CD14-positive monocyte (primary cell): ENCODE measurements at places on chromosomes 2 and 18. TPM values are rescaled to one million over a fixed set of nuclear protein-coding genes. Genes with fewer than 3 reads are reported as not detected.

GRCh38 chr2:177243073-177243472 lies 21.5 kb downstream of the NFE2L2 start:
- no peak overlapping the region for H3K4me3 ChIP-seq
- peaks cover 73% of the 10 kb centered on the region for H3K4me1 ChIP-seq
- H3K27ac ChIP-seq = peak overlapping the region; percentile 83
- DNase-seq = no peak
- no peaks in the 10 kb centered on the region for H3K36me3 ChIP-seq

The DSC3 gene
- polyA plus RNA-seq = not detected

The DES gene
- polyA plus RNA-seq = 2.4 TPM

The TRIM43 gene
- polyA plus RNA-seq = not detected in 2 replicates

DNA sequence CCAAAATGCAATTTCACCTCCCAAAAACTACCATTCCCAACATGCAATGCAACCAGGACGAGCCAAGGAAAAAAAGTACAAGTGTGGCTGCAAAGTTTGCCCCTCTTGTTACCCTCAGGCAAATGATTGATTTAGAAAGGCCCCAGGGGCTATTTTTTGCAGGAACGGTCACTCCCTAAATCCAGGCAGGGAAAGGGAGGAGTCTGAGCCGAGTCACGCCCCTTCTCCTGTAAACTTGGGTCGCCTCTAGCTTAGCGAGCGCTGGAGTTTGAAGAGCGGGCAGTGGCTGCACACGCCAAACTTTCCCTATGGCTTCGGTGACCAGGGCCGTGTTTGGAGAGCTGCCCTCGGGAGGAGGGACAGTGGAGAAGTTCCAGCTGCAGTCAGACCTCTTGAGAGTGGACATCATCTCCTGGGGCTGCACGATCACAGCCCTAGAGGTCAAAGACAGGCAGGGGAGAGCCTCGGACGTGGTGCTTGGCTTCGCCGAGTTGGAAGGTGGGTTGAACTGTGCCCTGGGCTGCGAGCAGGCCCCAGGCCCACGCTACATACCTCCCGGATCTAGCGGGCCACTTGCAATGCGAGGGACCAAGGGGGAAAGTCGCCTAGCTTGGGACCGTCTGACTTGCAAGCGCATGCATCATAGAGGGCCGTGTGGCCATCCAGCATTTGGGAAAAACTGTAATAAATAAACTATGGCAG lies at the start of gene GALM:
TSS of gene GALM (plus strand) at position 261 of the 702 bp plus-strand sequence. CDS start at position 309, 48 bp downstream.
- peak within 1 kb of the TSS; percentile 42 for H3K27ac ChIP-seq
- no peaks in the 10 kb centered on the region for H3K36me3 ChIP-seq
- H3K27me3 ChIP-seq = no peaks in the 10 kb centered on the region
- peaks cover 42% of the 10 kb centered on the region for H3K4me1 ChIP-seq
- H3K4me3 ChIP-seq = peak within 1 kb of the TSS; percentile 95
- peak; percentile 13 for DNase-seq

The SLC11A1 gene
- 2,018 and 2,019 TPM in 2 replicates for polyA plus RNA-seq

The MC5R gene
- polyA plus RNA-seq = 0.13 TPM

DNA sequence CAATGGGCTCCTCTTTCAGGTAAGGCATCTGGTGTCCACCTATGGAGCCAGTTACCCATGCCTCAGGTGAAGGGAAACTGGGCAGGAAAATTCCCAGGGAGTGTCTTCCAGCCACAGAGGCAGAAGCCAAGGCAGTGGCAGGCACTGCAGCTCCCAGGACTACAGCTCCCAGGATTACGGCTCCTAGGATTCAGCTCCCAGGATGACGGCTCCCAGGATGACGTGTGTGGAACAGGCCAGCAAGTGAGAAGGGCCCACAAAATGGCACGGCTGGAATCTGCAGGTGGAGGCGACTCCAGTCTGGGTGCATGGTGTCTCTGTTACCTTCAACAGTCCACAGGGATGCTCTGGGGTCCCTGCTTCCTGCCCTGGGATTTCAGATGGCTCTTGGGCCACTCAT lies 92.1 kb downstream of the PTGR3 start:
- no peak for DNase-seq
- no peaks in the 10 kb centered on the region for H3K27me3 ChIP-seq
- H3K27ac ChIP-seq = no peak overlapping the region

- DNase-seq = peak; percentile 70
- no peaks in the 10 kb centered on the region for H3K27me3 ChIP-seq
- H3K36me3 ChIP-seq = no peaks in the 10 kb centered on the region
- peaks cover 34% of the 10 kb centered on the region for H3K4me1 ChIP-seq
These were observed 140.7 kb downstream of the RNF144A start for GRCh38 chr2:7057865-7058400.

The SIX3 gene
- polyA plus RNA-seq = not detected

- no peaks in the 10 kb centered on the region for H3K27me3 ChIP-seq
- no peak overlapping the region for H3K4me3 ChIP-seq
These were observed 58.7 kb downstream of the AFTPH start for GRCh38 chr2:64582774-64583340.

GRCh38 chr2:163247847-163248220 lies 409.3 kb upstream of the KCNH7 start:
- H3K36me3 ChIP-seq = no peaks in the 10 kb centered on the region
- no peak for DNase-seq
- no peaks in the 10 kb centered on the region for H3K27me3 ChIP-seq
- H3K27ac ChIP-seq = no peak overlapping the region
- no peak overlapping the region for H3K4me3 ChIP-seq

The LYPD1 gene
- not detected in 2 replicates for polyA plus RNA-seq

- no peak overlapping the region for H3K27ac ChIP-seq
- H3K4me1 ChIP-seq = no peaks in the 10 kb centered on the region
- H3K36me3 ChIP-seq = no peaks in the 10 kb centered on the region
- no peaks in the 10 kb centered on the region for H3K27me3 ChIP-seq
These were observed 71.5 kb upstream of the TTC39C start for GRCh38 chr18:23943104-23943503.

The CYP27A1 gene
- 151 and 167 TPM in 2 replicates for polyA plus RNA-seq

GRCh38 chr2:224033601-224034000 lies 5.5 kb downstream of the SERPINE2 start:
- H3K4me1 ChIP-seq = peaks cover 7% of the 10 kb centered on the region
- no peak for DNase-seq
- H3K27ac ChIP-seq = no peak overlapping the region
- H3K27me3 ChIP-seq = peaks cover 21% of the 10 kb centered on the region

The ATP6V1C2 gene
- 0.03 TPM in 1 of 2 replicates, not detected in the other for polyA plus RNA-seq

DNA sequence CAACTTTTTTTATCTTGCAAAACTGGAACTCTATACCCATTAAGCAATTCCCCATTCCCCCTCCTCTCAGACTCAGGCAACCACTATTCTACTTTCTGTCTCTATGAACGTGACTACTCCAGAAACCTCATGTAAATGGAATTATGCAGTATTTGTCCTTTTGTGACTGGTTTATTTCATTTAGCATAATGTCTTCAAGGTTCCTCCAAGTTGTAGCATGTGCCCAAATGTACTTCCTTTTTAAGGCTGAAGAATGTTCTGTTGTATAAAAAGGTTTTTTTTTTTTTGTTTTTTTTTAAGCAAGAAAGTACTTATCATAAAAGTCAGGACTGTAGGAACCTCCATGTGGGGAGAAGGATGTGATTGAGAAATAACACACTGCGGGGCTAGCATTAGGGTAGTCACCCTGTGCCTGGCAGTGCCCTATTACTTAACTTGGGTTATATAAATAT lies 262.9 kb upstream of the FBXO11 start:
- H3K4me1 ChIP-seq = peaks cover 74% of the 10 kb centered on the region
- peak overlapping the region; percentile 84 for H3K27ac ChIP-seq
- H3K27me3 ChIP-seq = no peaks in the 10 kb centered on the region
- peak overlapping the region; percentile 38 for H3K4me3 ChIP-seq

DNA sequence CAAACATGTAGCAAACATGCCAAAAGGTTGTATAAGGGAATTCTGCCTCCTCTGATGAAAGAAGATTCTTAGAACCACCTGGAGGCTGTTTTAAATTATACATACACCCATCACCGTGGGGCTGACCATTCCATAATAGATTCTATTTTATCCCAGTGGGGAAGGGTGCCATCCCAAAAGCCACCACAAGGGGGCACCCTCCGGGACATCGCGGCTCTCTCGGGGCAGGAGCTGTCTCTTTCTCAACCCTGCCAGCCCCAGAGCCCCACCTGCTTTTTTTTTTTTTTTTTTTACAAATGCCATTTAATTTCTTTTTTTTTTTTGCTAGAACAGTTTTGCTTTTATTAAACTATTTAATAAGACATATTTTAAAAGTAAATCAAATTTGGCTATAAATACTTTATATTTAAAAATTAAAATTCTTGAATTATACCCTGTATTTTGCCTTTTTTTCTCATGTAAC lies 8.6 kb upstream of the MTCL1 start:
- no peak overlapping the region for H3K4me3 ChIP-seq
- DNase-seq = peak; percentile 53
- H3K36me3 ChIP-seq = no peaks in the 10 kb centered on the region
- H3K27ac ChIP-seq = no peak overlapping the region
- peaks cover 17% of the 10 kb centered on the region for H3K27me3 ChIP-seq

GRCh38 chr18:23722646-23723045 lies 33.4 kb downstream of the LAMA3 start:
- DNase-seq = no peak
- H3K27me3 ChIP-seq = no peaks in the 10 kb centered on the region
- H3K27ac ChIP-seq = no peak overlapping the region
- no peaks in the 10 kb centered on the region for H3K36me3 ChIP-seq
- H3K4me1 ChIP-seq = no peaks in the 10 kb centered on the region

The SCN3A gene
- polyA plus RNA-seq = 0.01 and 0.03 TPM in 2 replicates

- H3K4me3 ChIP-seq = no peak overlapping the region
- no peak for DNase-seq
- no peak overlapping the region for H3K27ac ChIP-seq
- peaks cover 9% of the 10 kb centered on the region for H3K4me1 ChIP-seq
These were observed 173.8 kb downstream of the GFPT1 start for GRCh38 chr2:69213201-69213600.

The TNFRSF11A gene
- polyA plus RNA-seq = 0.05 TPM

The NEU4 gene
- polyA plus RNA-seq = 0.26 TPM

DNA sequence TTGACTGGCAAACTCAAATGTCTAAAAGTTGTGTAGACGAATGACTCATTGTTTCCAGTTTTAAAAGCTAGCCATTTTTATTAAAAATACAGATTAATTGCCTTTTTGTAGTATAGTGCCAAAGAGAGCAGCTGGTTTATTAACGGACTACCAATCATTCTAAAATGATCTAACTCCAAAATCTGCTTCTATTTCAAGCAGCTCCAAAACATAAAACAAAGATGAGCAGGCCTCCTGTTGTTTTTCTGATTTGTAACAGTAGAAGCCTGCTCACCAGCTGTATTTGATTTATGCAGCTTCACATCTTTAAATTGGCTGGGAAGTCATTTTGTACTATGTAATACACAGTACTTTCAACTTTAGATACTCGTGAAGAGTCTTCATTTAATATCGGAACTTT lies 171.8 kb downstream of the UBR3 start:
- DNase-seq = no peak
- H3K4me1 ChIP-seq = no peaks in the 10 kb centered on the region
- H3K27me3 ChIP-seq = no peaks in the 10 kb centered on the region
- H3K36me3 ChIP-seq = peaks cover 59% of the 10 kb centered on the region

- H3K27ac ChIP-seq = peak overlapping the region; percentile 99
- no peaks in the 10 kb centered on the region for H3K27me3 ChIP-seq
- peak overlapping the region; percentile 87 for H3K4me3 ChIP-seq
- DNase-seq = peak; percentile 92
These were observed 19.2 kb downstream of the NEURL3 start for GRCh38 chr2:96485751-96486651.

DNA sequence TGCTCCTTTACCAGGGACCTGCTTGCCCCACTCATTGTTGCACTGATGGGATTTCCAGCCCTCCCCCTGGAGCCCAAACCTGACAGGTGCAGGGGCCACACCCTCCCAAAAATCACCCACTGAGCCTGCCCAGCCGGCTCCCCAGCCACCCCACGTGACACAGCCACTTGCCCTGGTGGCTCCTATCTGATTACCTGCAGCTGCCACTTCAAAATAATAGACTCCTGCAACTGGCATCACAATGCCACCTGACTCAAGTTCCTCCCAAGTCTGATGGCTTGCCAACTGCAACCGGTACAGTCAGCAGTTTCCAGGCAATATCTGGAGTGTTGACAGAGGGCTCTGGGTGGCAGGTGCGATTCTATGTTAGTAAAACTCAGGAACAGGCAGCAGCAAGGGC lies 66.2 kb downstream of the CRACDL start:
- no peak overlapping the region for H3K4me3 ChIP-seq
- H3K27ac ChIP-seq = no peak overlapping the region
- no peak for DNase-seq
- no peaks in the 10 kb centered on the region for H3K36me3 ChIP-seq

DNA sequence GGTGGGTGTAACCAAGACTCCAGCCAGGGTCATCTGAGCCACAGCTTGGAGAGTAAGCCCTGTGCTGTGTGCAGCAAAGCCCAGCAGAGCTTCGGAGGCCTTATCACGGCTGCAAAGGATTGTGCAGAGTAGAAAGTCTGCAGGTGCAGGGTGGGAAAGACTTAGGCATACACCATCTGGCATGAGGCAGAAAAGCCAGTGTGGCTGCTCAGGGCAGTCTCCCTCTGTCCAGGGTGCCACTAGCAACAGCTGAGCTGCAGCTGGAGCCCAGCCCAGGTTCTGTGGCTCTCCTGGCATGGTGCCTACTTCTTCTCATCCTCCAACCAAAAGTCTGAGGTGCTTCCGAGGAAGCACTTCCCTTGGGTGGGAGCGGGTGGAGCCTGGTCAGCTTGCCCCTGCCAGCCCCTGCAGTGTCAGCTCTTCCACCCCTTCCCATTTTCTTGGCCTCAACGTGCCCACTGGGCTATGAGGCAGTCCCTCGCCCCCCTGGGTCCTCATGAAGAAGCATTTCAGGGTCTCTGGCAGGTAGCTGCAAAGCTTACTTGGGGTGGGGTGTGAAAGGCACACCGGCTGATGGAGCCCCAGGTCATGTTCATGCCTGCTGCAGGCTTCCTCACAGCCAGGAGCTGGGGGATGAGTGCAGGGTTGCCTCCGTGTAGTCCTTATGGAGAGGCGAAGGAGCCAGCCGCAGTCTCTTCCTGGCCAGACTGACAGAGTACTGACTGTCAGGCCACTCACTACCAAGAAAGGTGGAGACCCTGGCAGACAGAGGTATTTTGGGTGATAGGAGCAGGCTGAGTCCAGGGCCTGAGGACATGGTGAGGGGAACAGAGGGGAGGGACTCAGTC lies 4.8 kb downstream of the AMER3 start:
- H3K4me3 ChIP-seq = no peak overlapping the region
- peaks cover 13% of the 10 kb centered on the region for H3K27me3 ChIP-seq
- H3K36me3 ChIP-seq = no peaks in the 10 kb centered on the region

DNA sequence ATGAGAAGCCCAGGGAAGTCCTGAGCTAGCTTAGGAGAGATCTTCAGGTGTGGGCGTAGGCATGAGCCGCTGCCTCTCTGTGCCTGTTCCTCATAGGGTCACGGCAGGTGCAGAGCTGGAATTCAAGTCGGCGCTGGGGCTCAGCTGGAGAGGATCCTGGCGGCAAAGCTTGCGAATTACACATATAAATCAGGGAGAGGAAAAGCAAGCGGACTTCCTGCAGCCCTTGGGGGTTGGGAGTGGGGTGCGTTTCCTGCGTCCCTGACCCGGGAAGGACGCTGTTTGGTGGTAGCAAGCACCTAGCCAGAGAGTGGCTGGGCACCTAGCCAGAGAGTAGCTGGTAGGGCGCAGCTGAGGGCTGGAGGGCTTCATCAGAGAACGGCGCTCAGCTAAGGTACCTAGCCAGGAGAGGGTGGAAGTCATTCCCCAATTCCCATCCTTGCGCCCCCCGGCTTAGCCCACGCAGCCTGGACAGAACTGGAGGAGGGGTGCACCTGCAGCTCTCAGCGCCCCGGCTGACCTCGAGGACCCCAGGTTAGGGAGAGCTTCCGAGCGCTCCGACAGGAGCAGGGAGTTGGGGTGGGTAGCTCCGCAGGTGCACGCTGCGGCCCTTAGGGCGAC lies 459 bp upstream of the EFR3B start:
- peaks cover 52% of the 10 kb centered on the region for H3K27me3 ChIP-seq
- peaks cover 18% of the 10 kb centered on the region for H3K4me1 ChIP-seq
- peak; percentile 32 for DNase-seq
- H3K4me3 ChIP-seq = no peak overlapping the region
